Skin of body (tissue), 3 donors: ENCODE measurements at places on chromosomes 5 and 9.

DNA sequence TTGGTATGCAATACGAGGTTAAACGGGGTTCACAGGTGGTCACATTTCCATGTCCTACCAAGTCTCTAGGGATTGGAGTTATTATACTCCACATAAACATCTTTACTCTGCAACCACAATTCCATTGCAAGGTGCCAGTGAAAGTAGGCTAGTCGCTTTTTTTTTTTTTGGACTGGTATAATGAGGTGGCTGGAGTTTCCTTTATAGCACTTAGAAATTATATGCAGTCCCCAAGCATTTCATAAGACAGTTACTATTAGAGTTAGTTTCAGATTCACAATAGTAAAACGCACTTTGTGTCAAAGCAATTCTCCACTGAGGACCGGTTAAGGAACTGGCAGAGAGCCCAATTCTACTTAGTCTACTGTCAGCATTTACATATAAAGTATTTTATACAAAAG lies 1.4 kb downstream of the MEF2C start:
- peak; percentile 40 for DNase-seq

DNA sequence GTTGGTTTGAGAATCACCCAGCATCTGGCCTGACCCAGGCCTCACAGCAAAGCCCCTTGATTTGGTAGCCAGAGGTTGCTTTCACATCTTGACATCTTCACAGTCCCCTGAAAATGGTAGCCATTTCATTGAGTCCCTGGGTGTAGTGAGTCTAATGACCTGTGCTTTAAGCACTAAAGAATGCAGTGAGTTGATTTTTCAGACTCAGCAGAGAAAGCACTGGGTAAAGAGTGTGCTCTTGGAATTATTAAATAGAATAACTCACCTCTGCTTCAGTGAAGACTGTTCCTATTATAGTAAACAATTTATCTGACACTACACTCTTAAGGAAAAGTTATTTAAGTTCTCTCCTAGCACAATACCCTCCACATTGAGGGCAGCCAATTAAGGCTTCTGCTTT lies 56.2 kb downstream of the PTCD2 start:
- DNase-seq = no peak

GRCh38 chr5:116404016-116404415 lies 170.6 kb downstream of the SEMA6A start:
- DNase-seq = no peak

DNA sequence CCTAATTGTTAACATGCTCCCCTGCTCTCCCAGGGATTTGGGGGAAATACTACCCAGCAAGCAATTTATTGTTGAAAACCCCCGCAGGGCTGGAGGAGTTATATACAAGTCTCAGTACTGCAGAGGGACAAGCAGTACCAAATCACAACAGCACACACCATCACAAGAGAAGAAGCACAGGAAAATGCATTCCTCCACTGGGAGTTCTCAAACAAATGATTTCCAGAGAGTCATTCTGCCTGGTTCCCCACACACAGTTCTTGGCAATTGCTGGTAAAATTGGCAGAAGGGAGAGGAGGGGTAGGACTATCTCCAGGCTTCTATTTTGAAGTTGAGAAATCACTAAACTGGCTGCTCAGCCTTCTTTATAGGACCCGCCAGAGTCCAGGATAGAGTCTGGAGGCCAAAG lies 16.8 kb downstream of the SIL1 start:
- no peak for DNase-seq

DNA sequence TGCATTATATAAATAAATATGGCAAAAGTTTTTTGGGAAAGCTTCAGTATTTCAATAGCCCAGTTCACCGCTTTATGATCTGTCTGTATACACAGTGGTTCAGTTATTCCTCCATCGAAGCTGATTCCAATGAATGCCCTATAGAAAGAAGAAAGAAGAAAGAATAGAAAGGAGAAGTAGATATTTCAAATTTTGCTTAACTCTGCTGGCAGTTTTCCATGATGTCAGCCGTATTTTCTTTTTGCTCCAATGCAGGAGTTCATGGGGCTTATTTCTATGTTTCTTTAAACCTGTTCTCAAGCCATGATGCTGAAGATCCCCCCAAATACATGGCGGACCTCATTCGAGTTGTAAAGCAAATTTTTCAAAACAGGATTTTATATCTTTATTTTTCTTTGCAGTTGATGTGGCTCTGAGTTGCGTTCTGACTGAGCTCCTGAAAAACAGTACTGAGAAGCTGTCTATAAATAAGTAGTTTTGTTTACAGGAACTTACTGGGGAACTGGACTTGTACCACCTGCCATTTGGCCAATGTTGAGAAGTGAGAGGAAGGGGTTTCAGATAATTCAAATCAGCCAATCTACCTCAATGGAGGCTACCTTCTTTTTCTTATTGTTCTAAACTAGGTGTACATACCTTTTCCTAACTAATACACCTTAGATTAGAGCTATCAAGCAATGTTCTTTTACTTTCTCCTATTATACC lies 418.5 kb upstream of the MEF2C start:
- no peak for DNase-seq

GRCh38 chr5:139481122-139481533 lies 1.4 kb downstream of the STING1 start:
- DNase-seq = no peak

DNA sequence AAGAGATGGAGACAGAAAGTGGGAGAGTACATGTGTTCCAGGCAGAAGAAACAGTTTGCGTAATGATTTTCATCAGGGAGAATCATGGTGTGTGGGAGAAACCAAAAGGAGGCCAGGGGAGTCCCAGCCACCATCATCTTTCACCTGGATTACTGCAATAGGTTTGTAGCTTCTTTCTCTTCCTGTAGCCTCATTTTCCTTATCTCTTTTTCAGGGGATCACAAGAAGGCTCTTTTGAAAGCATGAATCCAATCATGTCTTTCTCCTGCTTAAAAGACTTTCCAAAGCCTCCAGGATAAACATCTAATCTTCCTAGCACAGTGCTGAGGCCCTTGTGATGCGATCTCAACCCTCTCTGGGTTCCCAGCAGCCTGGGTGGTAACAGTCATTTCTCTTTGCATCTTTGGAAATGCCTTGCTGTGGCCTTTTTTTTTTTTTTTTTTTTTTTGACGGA lies 10.3 kb upstream of the GPBP1 start:
- no peak for DNase-seq

- no peak for DNase-seq
Measured at GRCh38 chr5:151810449-151810848, 38.7 kb downstream of the G3BP1 start.

GRCh38 chr9:133584559-133585476 lies 24.4 kb downstream of the FAM163B start:
- DNase-seq = peak; percentile 26

DNA sequence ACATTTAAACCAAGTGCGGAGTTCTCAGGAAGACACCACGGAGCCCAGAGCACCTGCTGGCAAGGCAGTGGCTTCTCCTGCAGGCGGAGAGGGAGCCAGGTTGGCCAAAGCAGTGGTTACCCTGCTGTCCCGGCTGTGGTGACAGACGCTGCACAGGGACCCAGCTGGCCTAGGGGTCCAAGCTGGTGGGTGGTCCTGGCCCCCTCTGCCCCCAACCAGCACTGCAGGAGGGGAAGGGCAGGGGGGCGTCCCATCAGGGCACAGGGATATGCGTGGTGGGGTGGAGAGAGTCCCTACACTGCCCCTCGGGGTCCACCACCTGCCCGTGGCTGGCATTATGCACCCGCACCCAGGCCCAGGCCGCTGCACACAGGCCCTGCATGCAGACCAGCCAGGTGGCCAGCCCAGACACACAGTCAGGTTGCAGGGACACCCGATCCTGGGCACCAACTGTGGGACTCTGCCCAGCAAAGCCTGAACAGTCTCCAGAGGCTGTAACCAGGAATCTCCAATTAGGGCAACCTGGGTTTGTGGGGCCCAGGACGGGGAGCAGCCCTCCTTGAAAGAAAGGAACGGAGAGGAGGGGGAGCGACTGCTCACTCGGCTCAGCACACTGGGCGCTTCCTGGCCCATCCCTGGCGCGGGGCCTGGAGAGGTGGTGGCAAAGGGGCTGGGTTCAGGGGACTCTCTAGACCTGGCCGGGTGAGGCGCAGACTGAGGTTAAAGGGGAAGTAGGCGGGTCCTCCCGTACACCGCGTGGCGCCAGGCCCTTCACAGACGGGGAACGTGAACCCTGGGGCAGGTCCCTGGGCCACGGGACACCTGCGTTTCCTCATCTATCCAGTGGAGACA lies 46.3 kb downstream of the NACC2 start:
- no peak for DNase-seq
